ENCODE measurements at places on chromosomes 12 and 14. TPM values are rescaled to one million over a fixed set of nuclear protein-coding genes. Genes with fewer than 3 reads are reported as not detected.
A peak's percentile ranks its signal among the peaks of the same experiment; 100 is the strongest.

Gene GARIN6
- not detected for total RNA-seq

Gene AKAP5
- 1.1 TPM for total RNA-seq

DNA sequence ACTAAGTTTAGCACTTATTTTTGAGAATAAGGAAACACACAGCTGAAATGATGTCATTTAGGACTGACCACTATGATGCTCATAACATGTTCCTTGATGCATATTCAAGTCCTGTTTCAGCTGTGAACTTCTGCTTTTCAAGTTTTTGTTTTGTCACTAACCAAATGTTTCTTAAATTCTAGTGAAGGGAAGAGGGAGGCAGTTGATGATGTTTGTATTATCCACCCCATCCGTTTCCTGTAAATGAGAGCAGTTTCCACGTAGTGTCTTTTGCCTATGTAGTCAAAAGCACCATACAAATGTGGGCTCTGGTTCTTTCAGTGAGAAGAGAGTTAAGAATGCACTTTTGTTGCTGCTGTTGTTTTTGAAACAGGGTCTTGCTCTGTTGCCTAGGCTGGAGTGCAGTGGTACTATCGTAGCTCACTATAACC is 491.8 kb downstream of the PCNX1 start:
- no peak for DNase-seq

DNA sequence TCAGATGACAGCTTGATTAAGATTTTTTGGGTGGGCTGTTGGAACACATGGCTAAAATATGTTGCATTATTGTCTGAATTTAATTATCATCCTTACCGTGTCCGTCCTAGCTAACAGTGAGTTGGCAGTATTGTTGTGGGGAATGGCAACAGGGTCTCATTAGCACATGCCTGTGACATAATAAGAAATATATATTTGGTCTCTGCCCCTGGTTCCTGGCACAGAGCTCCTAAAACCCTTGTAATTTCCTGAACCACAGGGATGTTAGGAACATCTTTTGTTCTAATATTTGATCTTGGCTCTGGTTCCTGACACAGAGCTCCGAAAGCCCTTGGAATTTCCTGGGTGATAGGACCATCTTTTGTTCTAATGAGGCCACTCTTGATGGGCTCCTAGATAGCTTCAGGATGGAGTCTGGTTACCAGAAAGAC is 76.0 kb downstream of the SYNE2 start:
- DNase-seq = no peak

DNA sequence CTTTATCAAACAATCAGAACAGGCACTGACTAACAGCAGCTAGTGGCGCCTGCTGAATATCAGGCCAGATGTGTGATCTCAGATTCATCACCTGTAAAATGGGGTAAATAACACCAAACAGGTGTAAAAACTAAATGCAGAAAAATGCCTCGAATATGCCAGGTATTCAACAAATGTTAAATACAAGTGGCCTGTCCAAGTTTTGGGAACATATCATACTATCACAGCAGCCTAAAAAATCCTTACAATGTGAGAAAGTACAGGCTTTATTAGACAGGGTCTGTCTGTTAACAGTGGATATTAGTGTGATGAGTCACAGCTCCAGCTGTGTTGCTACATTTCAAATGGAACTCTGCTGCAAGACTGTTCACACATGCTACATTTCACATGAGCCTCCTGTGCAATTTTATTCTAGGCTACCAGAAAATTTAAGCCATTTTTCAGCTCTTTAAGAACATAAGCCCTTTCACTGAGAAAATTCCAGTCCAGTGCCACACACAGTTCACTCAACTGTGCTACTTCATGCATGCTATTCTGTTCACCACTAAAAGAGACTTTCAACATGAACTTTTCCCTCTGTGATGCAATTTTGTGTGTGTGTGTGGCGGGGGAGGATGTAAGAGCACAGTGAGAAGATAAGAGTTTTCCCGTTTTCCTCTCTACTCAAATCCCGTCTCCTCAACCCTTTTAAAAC is 56.7 kb downstream of the MSRB3 start:
- DNase-seq = peak; percentile 67

DNA sequence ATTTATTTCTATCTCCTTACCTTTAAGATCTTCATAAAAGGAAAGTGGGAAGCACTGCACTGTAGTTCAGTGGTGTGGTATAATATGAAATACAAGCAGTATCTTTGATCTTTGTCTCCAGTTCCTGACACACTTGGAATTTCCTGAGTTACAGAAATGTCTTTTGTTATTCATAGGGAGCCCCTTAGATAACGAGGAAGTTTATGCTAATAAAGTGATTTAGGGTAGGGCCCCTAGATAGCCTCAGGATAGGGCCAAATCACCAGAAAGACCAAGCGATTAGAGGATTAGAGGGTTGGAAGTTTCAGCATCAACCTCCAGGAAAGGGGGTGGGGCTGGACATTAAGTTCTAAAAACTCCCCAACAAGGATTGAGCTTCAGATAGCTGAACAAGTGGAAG is 29.9 kb upstream of the DDHD1 start:
- no peak for DNase-seq

GRCh38 chr12:15526033-15526432 is 203.7 kb downstream of the PTPRO start:
- no peak for DNase-seq

DNA sequence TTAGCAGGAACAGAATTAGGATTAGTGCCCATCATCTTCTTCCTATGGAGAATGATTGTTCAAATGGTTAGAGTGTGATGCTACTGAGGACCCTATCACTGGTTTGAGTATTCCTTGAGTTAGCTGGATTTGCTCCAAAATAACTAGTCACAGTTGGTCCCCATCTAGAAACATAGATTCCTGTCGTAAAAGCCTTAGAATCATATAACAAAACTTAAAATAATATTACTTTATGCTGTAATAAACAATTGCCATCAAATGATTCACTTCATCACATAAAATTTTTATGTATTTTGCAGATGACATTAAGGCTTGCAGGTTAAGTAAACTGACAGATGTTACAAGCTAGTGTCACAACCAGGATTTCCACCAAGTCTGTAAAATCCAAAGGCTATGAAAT is 209.8 kb downstream of the CCER1 start:
- no peak for DNase-seq
